ENCODE measurements at places on chromosomes 12 and 14.

GRCh38 chr14:106606936-106607335 is 1080.6 kb downstream of the TMEM121 start:
- DNase-seq, result no peak

DNA sequence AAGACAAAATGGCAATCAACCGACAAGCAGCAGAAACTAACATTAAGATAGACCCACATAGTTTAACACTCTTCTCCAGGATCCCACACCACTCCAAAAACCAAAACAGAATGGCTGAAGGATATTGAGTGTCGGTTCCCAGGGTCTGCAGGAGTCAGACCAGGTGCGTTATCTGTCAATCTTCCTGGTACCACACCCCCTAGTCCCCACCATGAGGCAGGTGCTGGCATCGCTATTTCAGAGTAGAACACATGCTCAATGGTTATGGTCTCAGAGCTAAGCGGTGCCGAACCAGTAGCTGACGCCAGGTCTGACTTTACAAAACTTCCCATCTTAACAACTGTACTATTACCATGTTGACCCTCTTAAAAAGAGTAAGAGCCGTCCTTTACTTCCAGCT is 10.2 kb downstream of the STX2 start:
- DNase-seq, result no peak

- DNase-seq, result no peak
These were observed 673.0 kb upstream of the LMO3 start for GRCh38 chr12:17278946-17279345.

GRCh38 chr14:39372656-39373055 is 59.6 kb downstream of the FBXO33 start:
- DNase-seq, result no peak

DNA sequence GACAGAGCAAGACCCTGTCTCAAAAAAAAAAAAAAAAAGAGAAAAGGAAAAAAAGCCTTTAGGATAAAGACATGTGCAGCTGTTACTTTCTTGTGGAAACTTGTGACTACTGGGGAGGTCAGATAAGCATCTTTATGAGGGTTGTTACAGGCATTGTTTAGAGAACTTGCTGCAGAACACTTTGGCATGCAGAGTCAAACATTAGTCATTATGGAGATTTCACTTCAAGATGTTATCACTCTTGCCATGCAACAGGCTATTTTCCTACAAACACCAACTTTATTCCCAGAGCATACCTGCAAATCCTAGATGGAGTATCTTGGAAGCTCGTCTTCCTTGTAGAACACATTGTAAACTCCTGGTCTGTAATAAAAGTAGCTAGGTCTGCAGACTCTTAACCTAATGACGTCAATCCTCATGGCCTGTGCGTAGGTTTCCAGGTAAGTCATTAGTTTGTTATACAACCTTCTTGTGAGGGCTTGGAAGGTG is 36.3 kb upstream of the WDR89 start:
- DNase-seq, result no peak

- peak; percentile 89 for DNase-seq
These were observed at the start of gene CNTN1 for GRCh38 chr12:40691913-40692764. Gene CNTN1 (plus strand): TSS chr12:40692439.

GRCh38 chr14:56098021-56098420 is 20.2 kb upstream of the PELI2 start:
- DNase-seq, result no peak

GRCh38 chr14:95431199-95432143 is 85.0 kb downstream of the SYNE3 start:
- no peak for DNase-seq

DNA sequence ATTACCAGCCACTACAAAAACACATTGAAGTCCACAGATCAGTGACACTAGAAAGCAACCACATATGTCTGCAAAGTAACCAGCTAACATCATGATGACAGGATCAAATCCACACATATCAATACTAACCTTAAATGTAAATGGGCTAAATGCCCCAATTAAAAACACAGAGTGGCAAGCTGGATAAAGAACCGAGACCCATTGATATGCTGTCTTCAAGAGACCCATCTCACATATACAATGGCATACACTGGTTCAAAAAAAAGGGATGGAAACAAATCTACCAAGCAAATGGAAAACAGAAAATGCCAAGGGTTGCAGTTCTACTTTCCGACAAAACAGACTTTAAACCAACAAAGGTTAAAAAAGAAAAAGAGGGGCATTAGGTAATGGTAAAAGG is 307.7 kb downstream of the GPHN start:
- DNase-seq, result no peak

DNA sequence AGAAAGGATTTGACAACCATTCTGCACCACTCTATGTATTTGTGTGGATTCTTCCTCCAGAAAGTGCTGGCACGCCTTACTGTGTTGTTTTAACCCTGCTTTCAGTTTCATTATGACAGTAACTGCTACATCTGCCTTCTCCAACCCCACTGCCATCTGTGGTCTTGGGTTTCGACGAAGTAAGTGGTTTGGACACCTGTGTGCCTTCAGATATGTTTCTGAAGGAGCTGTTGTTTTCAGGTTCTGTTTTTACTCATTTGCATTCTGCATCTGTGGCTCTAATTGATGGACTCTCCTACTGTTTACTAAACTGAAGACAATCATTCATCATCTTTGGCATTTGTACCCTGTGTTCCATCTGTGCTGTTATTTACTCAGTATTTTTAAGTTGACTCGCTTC is 4.1 kb downstream of the TSHR start:
- no peak for DNase-seq

GRCh38 chr12:32921397-32921796 is 24.8 kb upstream of the PKP2 start:
- DNase-seq, result no peak

DNA sequence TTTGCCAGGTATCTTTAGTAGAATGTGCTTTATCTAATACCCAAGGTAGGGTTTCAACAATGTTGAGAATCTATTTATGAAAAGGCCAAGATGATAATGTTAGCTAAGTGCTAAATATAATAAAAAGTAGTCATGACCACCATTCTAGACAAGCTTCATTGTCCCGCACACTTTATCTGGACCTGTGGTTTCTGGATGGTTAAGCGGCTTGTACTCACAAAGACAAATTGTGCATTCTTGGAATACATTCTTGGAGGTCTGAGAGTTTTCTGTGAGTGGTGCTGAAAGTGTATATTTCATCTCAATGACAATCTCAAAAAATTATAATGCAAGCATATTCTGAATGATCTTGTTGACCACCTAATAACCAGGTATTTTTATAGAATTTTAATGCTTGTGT is 646.9 kb downstream of the DIO2 start:
- no peak for DNase-seq

GRCh38 chr12:39043424-39043822 is 138.0 kb upstream of the CPNE8 start:
- DNase-seq, result no peak

DNA sequence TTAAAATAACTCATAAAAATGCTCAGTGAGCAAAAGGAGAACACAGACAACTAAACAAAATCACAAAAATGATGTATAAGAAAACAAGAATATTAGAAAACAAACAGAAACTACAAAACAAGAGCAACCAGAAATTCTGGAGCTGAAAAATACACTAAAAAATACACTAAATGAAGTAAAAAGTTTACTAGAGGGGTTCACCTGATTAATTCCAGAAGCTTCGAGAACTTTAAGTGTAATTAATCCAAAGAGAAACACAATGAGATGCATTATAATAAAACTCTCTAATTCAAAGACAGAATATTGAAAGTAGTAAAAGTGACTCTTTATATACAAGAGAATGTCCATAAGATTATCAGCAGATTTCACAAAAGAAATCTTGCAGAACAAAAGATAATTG is 558.4 kb downstream of the CCER1 start:
- no peak for DNase-seq

- no peak for DNase-seq
These were observed 78.0 kb upstream of the MDM1 start for GRCh38 chr12:68410018-68410660.

DNA sequence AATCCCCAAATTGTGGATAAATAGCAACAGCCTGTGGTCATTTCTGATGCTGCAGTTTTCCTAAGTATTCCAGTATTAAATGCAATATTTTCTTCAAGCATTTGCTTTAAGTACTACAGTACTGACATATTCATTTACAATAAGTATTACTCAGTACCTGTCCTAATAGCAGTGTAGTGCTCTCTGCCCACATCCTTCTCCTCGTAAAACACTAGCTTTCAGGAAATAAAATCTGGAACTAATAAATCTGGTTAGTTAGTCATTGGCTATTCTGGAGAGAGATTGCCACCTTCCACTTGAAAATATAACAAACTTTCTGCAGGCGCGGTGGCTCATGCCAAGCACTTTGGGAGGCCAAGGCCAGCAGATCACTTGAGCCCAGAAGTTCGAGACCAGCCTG is 441.5 kb downstream of the PRKD1 start:
- DNase-seq, result no peak

GRCh38 chr14:57549765-57550420 is 56.2 kb upstream of the CCDC198 start:
- no peak for DNase-seq

- no peak for DNase-seq
These were observed 366.5 kb upstream of the OR4E1 start for GRCh38 chr14:22039938-22040780.

- DNase-seq, result no peak
These were observed 70.9 kb downstream of the TRIM9 start for GRCh38 chr14:51023964-51024363.

DNA sequence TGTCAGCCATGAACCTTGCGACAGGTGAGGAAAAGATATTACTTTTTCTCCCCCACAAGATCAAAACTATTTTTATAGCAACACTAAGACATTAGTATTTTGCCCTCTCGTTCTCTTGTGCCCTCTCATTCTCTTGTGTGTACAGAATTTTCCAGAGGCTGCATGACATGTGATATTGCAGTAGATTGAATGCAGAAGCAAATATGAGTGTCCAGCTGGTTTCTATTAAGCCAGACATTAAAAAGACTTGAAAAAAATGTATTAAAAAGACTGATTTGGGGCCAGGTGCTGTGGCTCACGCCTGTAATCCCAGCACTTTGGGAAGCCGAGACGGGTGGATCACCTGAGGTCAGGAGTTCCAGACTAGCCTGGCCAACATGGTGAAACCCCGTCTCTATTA is 63.7 kb upstream of the ZFP36L1 start:
- DNase-seq, result no peak

- no peak for DNase-seq
These were observed 109.0 kb downstream of the STAB2 start for GRCh38 chr12:103696101-103696500.

- no peak for DNase-seq
These were observed 128.6 kb upstream of the CRY1 start for GRCh38 chr12:107221913-107222312.

GRCh38 chr12:105322070-105322469 is 8.4 kb upstream of the C12orf75 start:
- no peak for DNase-seq

- DNase-seq, result no peak
These were observed 79.1 kb upstream of the BDKRB2 start for GRCh38 chr14:96125536-96125935.

GRCh38 chr12:46958053-46958452 is 121.4 kb upstream of the PCED1B start:
- DNase-seq, result no peak

- DNase-seq, result no peak
These were observed 220.5 kb downstream of the CACNA1C start for GRCh38 chr12:2273288-2273687.

DNA sequence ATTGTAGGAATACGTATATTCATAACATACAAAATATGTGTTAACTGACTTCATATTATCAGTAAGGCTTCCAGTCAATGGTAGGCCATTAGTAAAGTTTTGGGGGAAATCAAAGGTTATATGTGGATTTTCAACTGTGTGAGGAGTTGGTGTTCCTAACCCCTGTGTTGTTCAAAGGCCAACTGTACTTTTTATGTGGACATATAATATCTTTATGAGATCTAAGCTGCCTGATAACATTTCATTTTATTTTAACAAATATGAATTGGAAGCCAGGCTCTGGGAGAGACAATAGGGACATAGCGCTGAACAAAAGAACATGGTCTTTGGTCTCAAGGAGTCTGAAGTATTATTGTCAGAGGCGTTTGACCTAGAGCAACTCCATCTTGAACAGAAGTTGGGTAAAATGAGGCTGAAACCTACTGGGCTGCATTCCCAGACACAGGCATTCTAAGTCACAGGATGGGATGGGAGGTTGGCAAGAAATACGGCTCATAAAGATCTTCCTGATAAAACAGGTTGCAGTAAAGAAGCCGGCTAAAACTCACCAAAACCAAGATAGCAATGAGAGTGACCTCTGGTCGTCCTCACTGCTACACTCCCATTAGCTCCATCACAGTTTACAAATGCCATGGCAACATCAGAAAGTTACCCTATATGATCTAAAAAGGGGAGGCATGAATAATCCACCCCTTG is 147.2 kb downstream of the KSR2 start:
- no peak for DNase-seq

GRCh38 chr14:34338056-34338455 is 124.0 kb downstream of the SPTSSA start:
- no peak for DNase-seq

DNA sequence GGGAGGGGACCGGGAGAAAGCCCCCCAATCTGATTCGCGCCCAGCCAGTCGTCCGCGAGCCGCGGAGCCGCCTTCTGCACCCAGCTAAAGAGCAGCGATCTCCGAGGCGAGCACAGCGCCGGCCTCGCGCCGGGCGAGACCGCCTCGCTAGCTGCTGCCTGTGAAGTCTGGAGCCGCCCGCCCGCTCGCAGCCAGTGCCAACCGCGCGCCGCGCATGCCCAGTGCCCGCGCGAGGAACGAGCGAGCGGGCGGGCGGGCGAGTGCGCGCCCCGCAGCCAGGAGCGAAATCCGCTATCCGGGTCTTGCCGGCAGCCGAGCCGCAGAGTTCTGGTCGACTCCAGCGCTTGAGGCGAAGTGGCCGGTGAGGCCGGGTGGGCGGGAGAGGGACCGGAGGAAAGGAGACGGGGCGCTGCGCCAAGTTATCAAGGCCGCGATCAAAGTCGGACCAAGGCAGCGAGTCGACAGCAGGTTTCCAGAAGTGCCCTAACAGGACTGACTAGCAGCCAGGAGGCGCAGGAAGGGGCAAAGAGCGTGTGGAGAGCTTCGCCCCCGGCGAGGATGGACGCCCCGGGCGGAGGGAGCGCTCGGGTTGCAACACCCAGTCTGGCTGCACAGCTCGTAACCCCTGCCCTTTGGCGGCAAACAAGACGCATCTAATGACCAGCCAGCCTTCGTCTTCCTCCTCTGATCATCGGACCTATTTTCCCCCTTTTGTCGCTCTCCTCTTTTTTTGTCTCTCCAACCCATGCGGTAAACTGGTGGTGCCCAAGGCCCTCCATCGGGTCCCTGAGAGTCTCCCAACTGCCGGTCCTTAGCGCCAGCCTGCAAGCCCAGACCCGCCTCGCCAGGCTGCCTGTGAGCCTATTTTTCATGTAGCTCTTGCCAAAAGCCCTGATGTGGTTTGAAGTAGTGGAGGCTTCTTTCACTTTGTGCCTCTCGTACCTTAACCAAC is at the start of gene EPS8:
Gene EPS8 (minus strand): TSS at position 169 of the 952 bp plus-strand sequence. CDS start 106,437 bp downstream, outside the sequence.
- peak; percentile 97 for DNase-seq
